Stimulated activated naive B cell treated with anti-CD40 and anti-IgM and Interleukin-4, amounts not matched to agents 10 μg/mL and 1 μg/mL and 100 μg/mL, for 72 hours (primary cell): ENCODE measurements at places on chromosomes 5 and 9.
A peak's percentile ranks its signal among the peaks of the same experiment; 100 is the strongest.

DNA sequence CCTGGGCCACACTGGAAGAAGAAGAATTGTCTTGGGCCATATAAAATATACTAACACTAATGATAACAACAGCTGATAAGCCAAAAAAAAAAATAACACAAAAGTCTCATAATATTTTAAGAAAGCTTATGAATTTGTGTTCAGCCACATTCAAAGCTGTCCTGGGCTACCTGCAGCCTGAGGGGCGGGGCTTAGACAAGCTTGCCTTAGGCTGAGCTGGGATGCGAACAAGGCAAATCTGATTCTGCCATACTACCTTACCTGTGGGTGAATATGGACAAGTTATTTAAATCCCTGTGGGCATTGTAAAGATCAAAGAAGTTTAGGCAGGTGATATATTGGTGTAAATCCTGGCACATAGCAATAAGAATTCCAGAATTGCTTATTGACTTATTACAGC, 212.3 kb upstream of the ATP10B start:
- no peak for DNase-seq
- no peaks in the 10 kb centered on the region for H3K27me3 ChIP-seq
- H3K4me1 ChIP-seq: no peaks in the 10 kb centered on the region

DNA sequence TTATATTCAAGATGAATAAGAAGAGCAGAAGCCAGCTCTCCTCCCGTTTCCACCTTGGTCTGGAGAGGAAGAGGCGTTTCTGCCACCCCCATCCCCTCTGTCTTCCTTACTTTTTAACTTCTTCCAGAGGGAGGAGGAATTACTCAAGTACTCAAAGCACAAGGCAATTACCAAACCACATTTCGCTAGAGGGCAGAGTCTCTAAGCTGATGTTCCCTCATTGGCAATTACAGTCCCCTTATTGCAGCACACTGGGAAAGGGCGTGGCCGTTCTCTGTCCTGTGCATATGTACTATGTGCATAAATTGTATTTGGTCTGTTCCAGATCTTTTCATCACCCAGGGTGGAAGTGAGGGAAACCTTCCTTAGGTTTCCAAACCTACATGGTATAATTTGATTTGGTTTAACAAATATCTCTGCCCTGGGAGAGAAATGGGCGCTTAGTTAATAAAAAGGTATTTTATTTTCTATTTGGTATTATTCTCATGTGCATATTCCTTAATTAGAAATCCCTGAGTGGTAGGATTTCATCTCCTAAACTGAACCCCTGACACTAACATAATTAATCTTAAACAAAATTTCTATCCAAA, 29.8 kb upstream of the ALDOB start:
- H3K27me3 ChIP-seq: peaks cover 48% of the 10 kb centered on the region
- no peak overlapping the region for H3K4me3 ChIP-seq
- H3K27ac ChIP-seq: no peak overlapping the region
- DNase-seq: no peak
- no peaks in the 10 kb centered on the region for H3K4me1 ChIP-seq

DNA sequence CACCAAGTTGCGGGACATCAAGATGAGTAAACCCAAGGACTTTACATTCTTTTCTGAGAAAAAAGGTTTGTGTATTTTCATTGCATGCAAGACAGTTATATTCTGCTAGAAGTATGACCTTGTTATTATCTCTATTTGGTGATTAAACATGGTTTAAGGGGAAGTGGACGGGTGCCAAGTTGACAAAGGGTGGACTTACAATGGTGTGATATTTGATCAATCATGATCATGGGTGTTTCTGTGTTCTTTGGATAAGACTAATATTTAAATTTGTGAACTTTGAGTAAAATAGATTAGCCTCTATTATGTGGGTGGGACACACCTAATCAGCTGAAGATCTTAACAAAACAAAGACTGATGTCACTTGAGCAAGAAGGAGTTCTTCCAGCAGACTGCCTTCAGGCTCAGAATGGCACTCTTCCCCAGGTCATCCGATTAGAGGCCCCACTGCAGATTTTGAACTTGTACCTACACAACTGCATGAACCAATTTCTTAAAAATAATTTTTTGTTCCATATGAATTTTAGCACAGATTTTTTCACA, 782.9 kb downstream of the CDH12 start:
- no peaks in the 10 kb centered on the region for H3K27me3 ChIP-seq
- no peak for DNase-seq
- H3K27ac ChIP-seq: no peak overlapping the region
- H3K36me3 ChIP-seq: no peaks in the 10 kb centered on the region
- H3K4me3 ChIP-seq: no peak overlapping the region
- H3K4me1 ChIP-seq: no peaks in the 10 kb centered on the region

DNA sequence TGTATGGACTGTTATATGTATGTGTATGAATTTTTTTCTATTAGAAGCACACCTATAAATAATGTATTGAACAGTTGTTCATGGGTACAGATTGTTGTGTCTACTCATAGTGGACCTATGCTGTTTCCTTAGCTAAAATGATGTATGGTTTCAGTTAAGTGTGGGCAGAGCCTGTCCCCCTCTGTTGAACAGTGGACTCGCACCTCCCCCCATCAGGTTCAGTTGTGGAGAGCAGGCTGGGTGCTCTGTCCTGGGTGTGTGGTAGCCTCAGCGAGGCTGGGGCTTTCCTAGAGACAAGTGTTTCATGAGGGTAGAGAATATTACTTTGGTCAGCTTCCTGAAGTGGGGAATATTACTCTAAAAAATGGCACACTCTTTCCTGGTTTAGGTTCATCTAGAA, 47.4 kb upstream of the LRRTM2 start:
- peak overlapping the region; percentile 42 for H3K27ac ChIP-seq
- peaks cover 57% of the 10 kb centered on the region for H3K36me3 ChIP-seq
- H3K4me1 ChIP-seq: no peaks in the 10 kb centered on the region
- H3K27me3 ChIP-seq: no peaks in the 10 kb centered on the region

GRCh38 chr9:22030101-22030598, 21.0 kb upstream of the CDKN2B start:
- peaks cover 6% of the 10 kb centered on the region for H3K4me1 ChIP-seq
- no peak overlapping the region for H3K4me3 ChIP-seq
- peaks cover 2% of the 10 kb centered on the region for H3K36me3 ChIP-seq
- DNase-seq: no peak
- no peak overlapping the region for H3K27ac ChIP-seq
- no peaks in the 10 kb centered on the region for H3K27me3 ChIP-seq

- no peak overlapping the region for H3K4me3 ChIP-seq
- no peaks in the 10 kb centered on the region for H3K36me3 ChIP-seq
- no peak for DNase-seq
- H3K27me3 ChIP-seq: no peaks in the 10 kb centered on the region
- H3K4me1 ChIP-seq: no peaks in the 10 kb centered on the region
- H3K27ac ChIP-seq: no peak overlapping the region
Measured at GRCh38 chr5:117103703-117104102, 529.1 kb upstream of the SEMA6A start.
